ENCODE measurements at places on chromosomes 1 and 21.

- DNase-seq = no peak
These were observed 8.1 kb downstream of the AGL start for GRCh38 chr1:99858286-99858685.

- no peak for DNase-seq
These were observed 45.5 kb downstream of the DHRS3 start for GRCh38 chr1:12572522-12572921.

GRCh38 chr21:46079352-46080170 is 18.4 kb upstream of the COL6A2 start:
- DNase-seq = no peak

GRCh38 chr1:90850898-90851710 is 134.0 kb upstream of the BARHL2 start:
- DNase-seq = peak; percentile 80

DNA sequence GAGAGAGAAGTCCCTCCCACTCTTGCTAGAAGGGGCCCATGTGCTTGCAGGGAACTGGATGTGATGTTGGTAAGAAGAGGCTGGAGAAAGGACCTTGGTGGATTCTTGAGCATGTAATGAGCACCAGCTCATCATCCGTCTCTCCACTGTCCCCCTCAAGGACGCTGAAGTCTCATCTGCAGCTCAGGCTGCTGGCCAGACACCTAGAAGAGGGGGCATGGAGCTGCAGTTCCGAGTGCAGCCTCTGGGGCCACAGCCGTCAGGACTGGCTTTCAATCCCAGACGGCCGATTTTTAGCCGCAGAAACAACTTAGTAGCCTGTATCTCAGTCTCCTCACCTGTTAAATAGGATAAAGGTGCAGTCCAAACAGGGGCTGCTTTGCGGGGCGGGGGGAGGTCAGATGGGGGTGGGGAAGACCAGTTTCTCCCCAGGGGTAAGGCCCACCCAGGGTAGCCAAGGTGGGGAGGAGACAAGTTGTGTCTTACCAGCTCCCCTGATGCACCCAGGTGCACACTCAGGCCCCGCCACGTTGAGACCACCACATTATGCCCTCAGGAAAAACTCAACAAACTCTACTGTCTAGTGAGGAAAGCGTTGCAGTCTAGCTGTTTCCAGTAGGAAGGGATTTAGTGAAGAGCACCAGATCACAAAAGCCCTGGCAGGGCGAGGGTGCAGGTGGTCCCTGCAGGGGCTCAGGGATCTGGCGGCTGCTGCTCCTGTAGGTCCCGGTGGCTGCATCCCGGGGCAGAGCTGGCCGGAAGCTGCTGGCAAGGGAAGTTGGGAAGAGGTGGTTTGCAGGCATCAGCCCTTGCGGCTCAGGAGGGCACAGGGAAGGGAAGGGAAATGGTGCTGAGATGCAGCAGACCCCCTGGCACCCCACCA is 29.5 kb downstream of the LDLRAP1 start:
- DNase-seq = no peak

DNA sequence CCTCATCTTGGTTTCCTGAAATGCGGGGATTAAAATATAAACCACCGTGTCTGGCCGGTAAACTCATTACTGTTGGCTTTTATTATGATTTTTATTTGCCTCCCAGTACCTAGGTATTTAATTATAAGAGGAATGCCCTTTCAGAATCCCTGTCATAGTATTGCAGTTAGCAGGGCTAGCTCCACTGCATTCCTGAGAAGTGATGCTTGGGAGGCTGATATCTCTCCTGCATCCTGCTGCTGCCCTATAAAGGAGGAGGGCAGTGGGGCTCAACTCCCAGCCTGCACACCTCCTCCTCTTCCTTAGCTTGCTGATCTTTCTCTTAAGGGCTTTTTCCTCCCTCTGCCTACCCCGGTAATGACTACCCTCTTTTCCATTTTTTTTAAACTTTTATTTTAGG is 19.9 kb upstream of the DISC1 start:
- no peak for DNase-seq

DNA sequence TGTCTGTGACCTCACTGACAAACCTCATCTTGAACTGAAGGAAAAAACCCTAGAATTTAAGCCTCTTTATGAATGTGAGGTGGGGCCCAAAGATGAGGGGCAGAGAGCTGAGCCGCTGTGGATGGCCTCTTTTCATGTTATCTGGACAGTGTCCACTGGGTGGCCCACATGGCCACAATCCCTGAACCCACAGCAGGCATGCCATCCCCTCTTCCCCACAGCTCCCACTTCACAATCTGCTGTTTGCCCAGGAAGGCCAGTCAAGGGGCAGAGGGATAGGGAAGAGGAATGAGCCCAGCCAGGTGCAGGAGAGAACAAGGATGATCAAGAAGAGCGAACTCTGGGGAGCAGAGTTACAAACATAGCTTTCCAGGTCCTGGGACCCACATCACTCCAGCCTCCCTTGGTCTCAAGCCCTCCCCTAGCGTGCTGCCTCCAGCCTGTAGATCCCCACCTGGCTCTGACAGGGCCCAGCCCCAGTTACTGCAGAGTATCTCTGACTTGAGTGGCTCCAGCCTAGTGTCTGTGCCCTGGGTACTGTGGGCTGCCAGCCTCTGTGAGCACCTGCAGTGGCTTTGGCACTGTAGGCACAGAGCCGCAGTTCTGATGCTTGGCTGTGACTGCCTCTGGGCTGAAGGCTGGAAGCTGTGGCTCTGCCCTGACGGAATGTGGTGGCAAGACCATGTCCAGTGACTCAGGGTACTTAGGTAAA is 1.9 kb upstream of the SLFNL1 start:
- DNase-seq = no peak

GRCh38 chr1:203870245-203870644 is 8.8 kb downstream of the SNRPE start:
- DNase-seq = no peak

GRCh38 chr1:7085521-7085920 is 300.3 kb downstream of the CAMTA1 start:
- DNase-seq = no peak

DNA sequence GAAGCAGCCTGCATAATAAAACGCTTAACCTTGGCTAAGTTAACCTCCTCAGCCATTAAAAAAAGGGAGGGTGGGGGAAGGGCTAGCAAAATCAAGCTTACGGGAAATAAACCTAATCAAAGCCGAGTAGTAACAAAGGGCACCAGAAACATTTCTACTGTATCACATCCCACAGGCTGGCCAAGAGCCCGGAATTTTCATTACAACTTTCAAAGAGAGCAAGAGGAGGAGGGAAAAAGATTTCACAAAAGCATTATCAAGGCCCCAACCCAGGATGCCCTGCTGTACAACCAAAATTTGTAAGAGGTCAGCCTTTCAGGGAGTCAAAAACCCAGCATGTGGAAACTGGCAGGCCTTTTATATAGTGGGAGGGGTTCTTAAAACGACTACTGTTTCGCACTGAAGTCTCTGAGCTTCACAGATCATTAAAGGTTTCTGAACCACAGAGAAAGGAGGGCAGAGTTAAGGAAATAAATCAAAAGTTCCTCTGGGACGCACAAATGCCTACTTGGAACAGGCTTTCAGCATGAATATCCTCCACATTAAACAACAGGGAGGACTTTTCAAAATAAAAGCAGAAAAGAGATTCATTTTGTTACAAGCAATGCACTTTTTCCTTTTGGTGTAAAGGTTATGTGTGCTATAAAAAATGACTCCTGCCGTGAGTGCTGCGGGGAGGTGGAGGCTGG is 90.4 kb downstream of the SLC45A1 start:
- DNase-seq = peak; percentile 13

DNA sequence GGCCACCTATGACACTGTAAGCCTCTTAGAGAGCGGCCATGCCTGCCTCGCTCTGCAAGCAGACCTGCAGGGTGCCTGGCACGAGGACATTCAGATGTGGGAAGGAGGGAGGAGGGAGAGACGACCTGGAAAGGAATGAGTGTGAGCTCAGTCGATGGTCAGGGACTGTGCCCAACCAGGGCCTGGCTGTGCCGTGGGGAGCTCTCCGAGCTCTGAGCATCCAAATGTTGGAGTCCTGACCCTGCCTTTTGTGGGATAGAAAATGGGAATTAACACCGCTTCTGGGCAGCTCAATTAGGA is 7.3 kb downstream of the CSTB start:
- no peak for DNase-seq

GRCh38 chr1:58981392-58981791 is 197.5 kb upstream of the JUN start:
- DNase-seq = no peak

DNA sequence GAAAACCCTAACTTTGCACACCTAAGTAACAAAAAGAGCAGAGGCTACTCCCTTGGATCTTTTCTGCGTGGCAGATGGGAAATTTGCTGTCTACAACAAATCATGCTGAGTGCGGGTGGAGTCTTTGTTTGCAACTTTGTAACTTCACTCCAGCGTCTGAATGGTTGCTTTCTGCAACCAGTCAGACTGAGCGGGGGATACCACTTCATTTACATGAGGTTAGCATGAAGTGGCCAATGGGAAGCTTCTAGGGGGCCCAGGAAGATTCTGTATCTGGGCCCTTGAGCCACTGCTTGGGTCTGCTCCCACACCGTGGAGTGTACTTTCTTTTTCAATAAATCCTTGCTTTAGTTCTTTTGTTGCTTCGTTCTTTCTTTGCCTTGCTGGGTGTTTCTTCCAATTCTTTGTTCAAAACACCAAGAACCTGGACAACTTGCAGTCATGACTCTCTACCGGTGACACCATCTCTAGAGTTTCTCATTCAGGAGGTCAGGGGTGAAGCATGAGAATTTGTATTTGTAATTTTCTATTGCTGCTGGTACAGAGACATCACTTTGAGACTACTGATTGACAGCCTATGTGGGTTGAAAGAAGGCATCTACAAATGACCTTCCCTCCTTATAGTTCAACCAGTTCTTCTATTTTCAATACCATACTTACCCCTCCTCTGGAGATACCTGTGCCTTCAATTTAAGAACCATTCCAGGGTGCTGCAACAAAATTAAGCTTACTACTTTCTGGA is 55.8 kb upstream of the RC3H1 start:
- no peak for DNase-seq

- no peak for DNase-seq
These were observed 132.0 kb downstream of the MAP3K21 start for GRCh38 chr1:233459470-233459945.

GRCh38 chr1:232016616-232017015 is 390.0 kb downstream of the DISC1 start:
- DNase-seq = no peak

DNA sequence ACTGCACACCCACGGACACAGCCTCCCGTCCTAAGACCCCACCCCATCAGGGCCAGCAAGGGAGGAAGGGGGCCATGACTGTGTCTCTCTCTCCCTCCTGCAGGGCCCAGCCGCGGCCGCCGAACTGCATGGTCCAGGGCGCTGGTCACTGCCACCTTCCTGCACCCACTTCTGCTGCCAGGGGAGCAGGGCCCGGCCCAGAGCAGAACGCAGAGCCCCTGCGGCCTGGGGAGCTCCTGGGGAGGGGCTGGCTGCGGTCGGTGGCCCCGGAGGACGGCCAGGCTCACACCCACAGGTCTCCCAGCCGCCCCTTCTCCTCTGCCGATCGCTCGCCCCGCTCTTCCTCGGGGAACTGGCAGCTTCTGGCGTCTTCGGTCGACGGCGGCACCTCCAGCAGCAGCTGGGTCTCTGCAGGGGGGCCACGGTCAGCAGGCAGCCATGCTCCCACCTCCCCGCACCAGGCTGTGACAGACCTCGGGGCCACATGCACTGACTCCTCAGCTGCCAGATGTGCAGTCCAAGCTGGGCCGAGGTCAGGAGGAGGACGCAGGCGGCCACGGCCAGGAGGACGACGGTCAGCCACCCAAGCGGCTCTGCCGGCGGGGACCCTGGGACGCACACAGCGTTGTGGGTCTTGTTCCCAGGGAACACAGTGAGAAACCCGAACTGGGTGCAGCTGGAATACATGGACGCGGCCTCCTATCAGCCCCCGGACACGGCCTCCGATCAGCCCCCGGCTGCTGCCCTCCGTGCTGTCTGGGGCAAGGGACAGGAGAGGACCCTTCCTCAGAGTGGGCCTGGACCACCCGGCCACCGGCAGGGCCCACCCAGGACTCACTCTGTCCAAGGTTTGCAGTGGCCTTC is 2.6 kb downstream of the TNFRSF18 start:
- DNase-seq = no peak

DNA sequence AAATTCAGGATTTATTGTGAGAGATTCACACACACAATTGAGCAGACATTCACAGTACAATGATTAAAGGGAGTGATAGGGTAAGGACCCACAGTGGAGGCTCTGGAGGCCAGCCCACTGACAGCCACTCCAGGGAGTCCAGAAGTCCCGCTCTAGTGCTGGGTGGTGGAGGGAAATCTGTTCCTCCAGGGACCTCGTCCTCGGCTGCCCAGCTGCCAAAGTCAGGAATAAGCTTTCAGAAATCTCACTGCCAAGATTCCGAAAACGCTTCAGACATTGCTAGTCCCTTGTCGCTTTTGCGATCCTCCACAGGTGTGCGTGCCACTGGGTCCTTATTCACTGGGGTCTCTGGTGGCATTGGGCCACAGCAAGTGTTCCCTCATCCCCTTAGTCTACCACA is 2.3 kb downstream of the MX1 start:
- no peak for DNase-seq

GRCh38 chr21:25859235-25859929 is 124.6 kb downstream of the GABPA start:
- DNase-seq = no peak

GRCh38 chr1:41882486-41882885 is 36.2 kb downstream of the HIVEP3 start:
- DNase-seq = no peak

DNA sequence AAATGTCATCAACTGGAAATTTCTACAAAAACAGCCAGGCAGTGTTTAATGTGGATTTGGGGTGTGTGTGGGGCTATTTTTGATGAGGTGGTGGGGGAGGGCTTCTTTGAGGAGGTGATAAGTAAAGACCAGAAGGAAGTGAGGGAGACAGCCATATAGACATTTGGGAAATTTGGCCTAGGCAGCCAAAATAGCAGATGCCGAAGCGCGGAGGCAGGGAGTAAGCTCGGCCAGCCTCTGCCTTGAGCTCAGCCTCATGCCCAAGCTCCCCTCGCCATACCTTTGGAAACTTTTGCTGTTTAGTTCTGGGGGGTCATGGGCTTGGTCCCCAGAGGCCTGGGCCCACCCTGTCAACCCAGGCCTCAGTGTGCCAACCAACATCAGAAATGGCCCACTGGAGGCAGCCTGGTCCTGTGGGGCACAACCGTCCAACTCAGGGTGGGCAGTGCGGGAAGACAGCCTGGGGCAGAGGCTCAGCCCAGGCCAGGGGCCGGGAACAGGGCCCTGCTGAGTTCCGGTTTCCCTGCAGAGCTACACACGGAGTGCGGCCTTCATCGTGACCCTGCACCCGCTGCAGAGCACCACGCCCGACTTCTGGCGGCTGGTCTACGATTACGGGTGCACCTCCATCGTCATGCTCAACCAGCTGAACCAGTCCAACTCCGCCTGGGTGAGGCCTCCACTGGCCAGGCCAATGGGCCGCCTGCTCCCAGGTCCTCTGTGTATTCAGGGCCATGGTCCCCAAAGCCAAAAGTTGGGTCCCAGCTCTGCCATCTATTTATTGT is 84.0 kb downstream of the PTPRU start:
- DNase-seq = no peak

DNA sequence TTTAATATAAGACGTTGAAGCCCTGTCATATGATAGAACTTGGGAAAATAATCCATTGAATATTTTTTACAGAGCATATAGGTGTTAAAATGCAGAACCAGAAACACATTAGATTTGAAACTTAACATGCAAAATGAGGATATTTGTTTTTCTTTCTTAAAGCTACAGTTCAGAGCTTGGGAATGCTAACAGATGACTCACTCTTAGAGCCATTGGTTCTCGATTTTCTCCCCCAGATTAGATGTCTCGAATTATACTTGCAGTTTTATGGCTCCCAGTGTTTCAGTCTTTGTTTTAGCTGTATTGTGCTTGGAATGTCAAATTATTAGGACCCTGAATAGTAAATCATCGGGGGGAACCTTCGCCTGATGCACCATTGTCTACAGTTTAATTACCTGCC is 575.7 kb upstream of the ZP4 start:
- DNase-seq = no peak
